ENCODE measurements at places on chromosomes 16 and 17. TPM values are rescaled to one million over a fixed set of nuclear protein-coding genes. Genes with fewer than 3 reads are reported as not detected.

- H3K4me1 ChIP-seq = peaks cover 30% of the 10 kb centered on the region
- DNase-seq = no peak
- peak overlapping the region; percentile 74 for H3K4me3 ChIP-seq
- H3K27me3 ChIP-seq = no peaks in the 10 kb centered on the region
- peaks cover 15% of the 10 kb centered on the region for H3K36me3 ChIP-seq
- peak overlapping the region; percentile 72 for H3K27ac ChIP-seq
Observed at GRCh38 chr16:29926711-29927052, 656 bp upstream of the KCTD13 start.

GRCh38 chr17:34252444-34253138 is 2.5 kb upstream of the CCL2 start:
- H3K4me3 ChIP-seq = no peak overlapping the region
- no peak overlapping the region for H3K27ac ChIP-seq
- DNase-seq = no peak
- peaks cover 39% of the 10 kb centered on the region for H3K27me3 ChIP-seq

The GRAP gene
- 20.4 TPM for total RNA-seq

DNA sequence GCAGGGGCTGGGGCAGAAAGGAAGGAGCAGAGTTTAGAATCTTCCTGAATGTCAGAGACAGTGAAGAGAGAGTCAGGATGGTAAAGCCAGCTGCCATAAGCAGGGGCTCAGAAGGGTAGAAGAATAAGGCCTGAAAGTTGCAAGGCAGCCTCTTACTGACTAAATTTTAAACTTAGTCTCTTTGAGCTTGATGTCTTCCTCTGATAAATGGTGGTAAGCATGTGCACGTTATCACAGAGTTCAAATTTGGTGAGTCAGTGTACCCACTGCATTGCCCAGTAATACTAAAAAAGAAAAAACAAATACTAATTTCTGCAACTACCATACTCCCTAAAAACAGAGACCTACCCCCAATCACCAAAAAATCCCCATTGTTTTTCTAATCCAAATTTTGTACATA is 45.2 kb downstream of the SIAH1 start:
- no peaks in the 10 kb centered on the region for H3K4me1 ChIP-seq
- no peak overlapping the region for H3K27ac ChIP-seq
- H3K4me3 ChIP-seq = no peak overlapping the region
- peaks cover 59% of the 10 kb centered on the region for H3K36me3 ChIP-seq

DNA sequence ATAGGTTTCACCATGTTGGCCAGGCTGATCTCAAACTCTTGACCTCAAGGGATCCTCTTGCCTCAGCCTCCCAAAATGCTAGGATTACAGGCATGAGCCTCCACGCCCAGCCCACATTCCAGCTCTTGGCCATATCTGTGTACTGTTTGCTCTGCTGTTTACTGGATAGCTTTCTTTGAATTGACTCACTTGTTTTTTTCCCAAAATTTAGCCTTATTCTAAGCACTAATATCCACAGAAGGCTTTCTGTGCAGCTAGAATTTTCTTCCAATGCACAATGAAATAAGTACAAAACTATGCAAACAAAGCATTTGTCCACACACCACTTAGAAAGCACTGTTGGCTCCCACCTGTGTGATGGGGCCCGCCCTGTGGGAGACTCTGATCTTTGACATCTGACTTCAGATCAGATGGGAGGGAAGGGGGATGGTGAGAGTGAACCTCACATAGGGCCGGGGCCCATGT is 72.2 kb downstream of the CLEC16A start:
- no peak for DNase-seq
- no peak overlapping the region for H3K27ac ChIP-seq
- no peaks in the 10 kb centered on the region for H3K27me3 ChIP-seq
- H3K4me1 ChIP-seq = no peaks in the 10 kb centered on the region
- peaks cover 17% of the 10 kb centered on the region for H3K36me3 ChIP-seq
- H3K4me3 ChIP-seq = no peak overlapping the region

- H3K36me3 ChIP-seq = no peaks in the 10 kb centered on the region
- no peak overlapping the region for H3K27ac ChIP-seq
- H3K4me1 ChIP-seq = peaks cover 9% of the 10 kb centered on the region
Observed at GRCh38 chr16:78788276-78788675, 688.8 kb downstream of the WWOX start.

DNA sequence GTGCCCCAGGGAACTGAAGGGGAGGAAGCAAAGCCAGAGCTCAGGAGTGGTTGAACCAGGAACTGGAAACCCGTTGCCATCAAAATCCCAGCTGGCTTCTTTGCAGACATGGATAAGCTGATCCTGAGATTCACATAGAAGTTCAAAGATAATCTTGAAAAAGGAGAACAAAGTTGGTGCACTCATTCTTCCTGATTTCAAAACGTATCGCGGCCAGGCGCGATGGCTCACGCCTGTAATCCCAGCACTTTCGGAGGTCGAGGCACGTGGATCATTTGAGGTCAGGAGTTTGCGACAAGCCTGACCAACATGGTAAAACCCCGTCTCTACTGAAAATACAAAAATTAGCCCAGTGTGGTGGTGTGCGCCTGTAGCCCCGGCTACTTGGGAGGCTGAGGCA is 7.1 kb downstream of the RAP1GAP2 start:
- H3K36me3 ChIP-seq = peaks cover 51% of the 10 kb centered on the region
- peaks cover 33% of the 10 kb centered on the region for H3K4me1 ChIP-seq
- no peak overlapping the region for H3K4me3 ChIP-seq
- no peak for DNase-seq
- no peak overlapping the region for H3K27ac ChIP-seq

The FOXL1 gene
- not detected for total RNA-seq
